Activated gamma-delta T cell treated with Interleukin-2 at 50 U/mL for 16 hours (primary cell): ENCODE measurements at places on chromosomes 3 and 15.

DNA sequence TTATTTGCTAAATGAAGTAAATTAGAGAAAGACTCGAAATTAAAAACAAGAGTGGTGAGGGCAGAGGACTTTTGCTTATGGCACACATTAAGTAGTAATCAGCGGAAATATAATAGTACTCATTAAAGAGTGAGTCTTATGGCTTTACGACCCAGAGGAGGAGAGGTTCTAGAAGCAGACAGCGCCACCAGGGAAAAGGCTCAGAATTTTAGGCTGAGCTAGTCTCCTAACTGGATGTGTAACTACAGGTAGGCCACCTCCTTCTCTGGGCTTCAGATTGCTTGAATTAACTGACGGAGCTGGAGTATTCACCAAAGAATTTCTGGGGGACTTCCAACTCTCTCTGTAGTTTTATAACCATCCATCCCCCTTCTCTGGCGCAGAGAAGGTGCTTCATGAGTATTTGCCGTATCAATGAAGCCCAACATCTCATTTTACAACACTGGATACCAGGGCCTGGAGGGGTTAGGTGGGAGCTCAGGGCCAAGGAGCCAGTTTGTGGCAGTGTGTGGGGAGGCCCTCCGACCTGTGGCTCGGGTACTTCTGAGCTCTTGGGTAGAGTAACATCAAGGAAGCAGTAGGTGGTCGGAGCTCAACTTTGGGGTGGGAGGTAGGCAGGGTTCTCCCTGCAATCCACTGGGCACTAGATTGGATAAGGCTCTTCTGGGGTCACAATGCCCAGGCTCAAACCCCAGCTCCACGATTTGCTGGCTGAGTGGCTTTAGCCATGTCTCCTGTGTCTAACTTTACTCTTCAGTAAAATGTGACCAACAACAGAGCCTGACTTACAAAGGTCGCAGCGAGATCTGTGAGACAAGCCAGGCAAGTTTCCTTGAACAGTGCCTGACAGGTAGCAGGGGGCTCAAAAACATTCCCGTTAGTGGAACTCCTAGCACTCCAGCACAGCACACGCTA lies 1.1 kb downstream of the CHCHD4 start:
- no peak for DNase-seq

- DNase-seq: no peak
Measured at GRCh38 chr15:83720468-83720867, 66.5 kb downstream of the ADAMTSL3 start.

- DNase-seq: no peak
Measured at GRCh38 chr3:129582799-129583198, 23.7 kb downstream of the PLXND1 start.

- DNase-seq: no peak
Measured at GRCh38 chr3:138049157-138049919, 39.4 kb downstream of the CLDN18 start.

DNA sequence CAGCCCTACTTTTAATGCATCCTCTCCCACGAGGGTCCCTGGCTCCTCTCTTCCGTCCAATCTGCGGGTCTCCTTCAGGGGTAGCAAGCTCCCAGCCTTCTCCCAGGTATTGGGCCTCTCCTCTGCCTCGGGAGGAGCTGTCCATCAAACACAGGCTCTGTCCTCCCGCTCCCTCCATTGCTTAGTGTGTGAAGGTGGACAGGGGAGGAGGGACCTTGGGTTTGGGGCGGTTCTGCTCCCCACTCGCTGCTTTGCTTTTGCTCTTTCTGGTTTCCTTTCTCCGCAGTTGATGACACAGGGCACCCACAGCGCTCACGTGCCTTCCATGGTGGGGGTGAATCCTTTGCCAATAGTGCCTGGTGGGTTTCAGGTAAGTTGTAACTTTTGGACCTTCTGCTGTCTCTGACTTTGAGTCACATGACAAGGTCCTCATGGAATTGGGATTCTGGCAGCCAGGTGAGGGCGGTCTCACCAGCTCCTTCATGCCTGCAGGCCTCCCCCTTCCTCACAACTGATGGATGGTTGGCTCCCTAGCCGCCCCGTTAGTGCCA lies 18.9 kb downstream of the MUC20 start:
- no peak for DNase-seq

- DNase-seq: no peak
Measured at GRCh38 chr15:83012076-83012426, 612 bp upstream of the C15orf40 start.

- no peak for DNase-seq
Measured at GRCh38 chr15:80976851-80977250, 12.8 kb downstream of the MESD start.

DNA sequence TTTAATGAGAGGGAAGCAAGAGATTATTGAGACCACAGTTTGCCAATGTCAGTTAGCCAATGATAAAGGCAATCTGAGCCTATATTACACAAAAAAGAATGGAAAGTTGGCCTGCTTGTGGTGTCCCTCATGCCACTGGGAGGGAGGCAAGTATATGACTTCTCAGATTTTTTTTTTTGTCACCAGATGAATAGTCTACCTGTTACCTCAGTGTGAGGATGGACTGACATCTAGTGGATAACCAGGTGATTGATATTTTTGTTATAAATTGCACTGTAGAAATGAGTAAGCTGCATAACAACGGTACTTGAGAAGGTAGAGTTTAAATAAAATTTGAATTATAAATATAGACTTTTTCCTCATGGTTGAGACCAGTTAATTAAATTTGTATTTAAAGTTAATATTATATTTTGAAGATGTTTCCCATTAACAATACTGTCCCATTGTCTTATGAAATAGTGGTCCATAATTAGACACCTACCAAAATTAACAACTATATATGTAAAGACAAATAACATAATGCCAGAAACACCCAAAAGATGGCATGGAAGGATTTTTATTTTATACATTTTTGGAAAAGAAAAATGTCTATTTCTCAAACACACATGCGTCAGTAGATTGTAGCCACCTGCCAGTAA lies 237.8 kb upstream of the GADL1 start:
- no peak for DNase-seq

DNA sequence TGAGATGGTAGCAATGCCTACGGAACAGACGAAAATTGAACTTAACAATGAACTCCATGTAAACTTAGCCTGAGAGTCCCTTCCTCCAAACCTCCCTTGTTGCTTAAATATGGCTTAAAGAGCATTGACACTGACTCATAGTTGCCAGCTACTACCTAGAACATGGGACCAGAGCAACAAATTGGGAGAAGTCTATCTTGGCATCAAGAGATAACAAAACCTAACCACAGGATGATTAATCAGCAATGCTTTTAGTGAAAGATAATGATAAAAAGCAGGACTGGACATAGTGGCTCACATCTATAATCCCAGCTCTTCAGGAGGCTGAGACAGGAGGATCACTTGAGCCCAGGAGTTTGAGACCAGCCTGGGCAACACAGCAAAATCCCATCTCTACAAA lies 117.8 kb upstream of the MNS1 start:
- DNase-seq: no peak
